ENCODE measurements at places on chromosomes 12 and 14.

DNA sequence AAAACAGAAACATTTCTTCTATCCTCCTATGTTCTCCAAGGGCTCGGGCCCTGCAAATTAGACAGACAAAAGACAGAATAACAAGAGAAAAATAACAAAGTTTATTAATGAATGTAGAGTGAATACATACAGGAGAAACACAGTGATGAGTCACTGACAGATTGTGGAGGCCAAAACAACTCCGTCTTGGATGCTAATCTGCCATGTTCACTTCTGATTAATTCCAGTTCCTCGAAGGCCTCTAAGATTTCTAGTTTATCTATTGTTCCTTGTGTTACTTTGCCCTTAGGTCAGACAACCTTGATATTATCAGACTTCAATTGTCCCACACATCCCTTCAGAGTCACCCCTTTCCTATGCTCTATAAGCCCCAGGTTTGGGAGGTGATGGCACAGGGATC lies 26.8 kb upstream of the NEDD1 start:
- no peak for DNase-seq

- no peak for DNase-seq
These were observed 132.9 kb downstream of the ATP23 start for GRCh38 chr12:58074259-58074658.

GRCh38 chr12:49674318-49674981 lies 32.8 kb downstream of the FMNL3 start:
- DNase-seq, result no peak

DNA sequence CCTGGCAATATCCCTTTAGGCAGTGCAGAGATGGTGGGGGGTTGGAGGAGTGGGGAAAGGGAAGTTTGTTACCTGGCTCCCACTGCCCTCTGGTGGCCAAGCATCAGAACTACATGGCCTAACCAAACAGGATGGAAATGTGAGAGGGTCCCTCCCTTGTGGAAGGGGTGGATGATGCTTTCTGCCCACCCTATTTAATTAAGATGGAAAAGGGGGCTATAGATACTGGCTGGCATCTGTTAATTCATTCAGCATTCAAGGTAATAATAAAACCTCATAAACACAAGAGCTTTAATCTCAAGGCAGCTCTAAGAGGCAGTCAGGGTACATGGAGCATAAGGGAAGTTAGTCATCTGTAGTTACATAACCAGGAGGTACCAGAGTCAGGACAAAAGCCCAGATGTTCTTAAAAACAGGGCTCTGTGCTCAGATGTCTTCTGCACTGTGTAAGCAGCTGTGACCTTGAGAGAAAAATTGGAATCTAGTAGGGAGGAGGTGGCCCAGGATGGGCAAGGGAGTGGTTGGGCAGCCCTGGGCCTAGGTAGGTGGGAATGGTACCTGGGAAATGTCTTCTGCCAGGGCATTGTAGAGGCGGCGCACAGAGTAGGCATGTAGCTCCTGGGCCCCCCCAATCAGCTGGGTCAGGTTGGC lies 4.6 kb downstream of the AP1G2 start:
- DNase-seq, result no peak

GRCh38 chr14:22391908-22392565 lies 197.0 kb downstream of the DAD1 start:
- no peak for DNase-seq

DNA sequence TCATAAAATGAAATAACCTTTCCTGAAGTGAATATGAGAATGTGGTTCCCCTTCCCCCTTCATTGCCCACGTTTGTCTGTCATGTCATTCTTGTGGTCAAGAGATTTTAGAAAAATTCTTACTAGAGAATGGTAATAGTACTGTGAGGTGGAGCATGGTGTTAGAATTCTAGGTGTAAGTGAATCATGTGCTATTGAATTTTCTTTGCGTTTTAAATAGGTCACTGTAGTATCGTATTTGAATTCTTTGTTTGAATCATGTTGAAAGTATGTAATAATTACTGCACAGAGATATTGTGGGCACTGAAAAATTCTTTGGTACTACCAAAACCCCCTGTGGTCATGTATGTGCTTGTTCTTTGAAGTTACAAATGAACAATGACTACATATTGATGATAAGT lies 49.9 kb downstream of the FUT8 start:
- no peak for DNase-seq

GRCh38 chr12:64810831-64811230 lies 13.6 kb upstream of the TBC1D30 start:
- DNase-seq, result no peak

DNA sequence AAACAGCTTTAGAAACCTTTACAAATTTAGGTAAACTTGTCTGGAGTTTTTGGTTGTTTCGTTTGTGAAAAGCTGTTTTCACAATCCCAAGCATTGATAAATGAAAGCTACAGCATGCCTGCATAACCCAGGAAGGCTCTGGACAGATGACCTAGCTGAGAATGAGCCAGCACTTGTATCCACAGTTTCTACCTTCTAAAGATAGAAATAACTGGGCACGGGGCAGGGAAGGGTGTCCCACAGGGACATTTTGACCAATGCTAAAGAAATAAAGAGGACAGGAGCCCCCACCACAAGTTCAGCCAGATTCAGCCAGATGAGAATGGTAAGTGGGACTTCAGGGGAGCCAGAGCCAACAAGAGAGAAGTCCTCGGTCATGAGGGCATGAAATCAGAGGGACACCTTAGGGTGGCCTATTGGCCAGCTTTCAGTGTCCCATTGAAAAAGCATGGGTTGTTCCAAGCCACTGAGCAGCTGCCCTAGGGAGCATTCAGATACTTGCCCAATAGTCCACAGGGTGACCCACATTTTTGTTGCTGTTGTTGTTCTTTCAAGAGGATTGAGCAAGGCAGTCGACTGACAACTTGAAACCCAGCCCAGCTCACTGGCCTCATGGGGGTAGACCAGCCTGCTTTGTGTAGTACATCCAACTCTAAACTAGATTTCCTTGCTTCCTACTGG lies 140.3 kb upstream of the NUDT4 start:
- no peak for DNase-seq

DNA sequence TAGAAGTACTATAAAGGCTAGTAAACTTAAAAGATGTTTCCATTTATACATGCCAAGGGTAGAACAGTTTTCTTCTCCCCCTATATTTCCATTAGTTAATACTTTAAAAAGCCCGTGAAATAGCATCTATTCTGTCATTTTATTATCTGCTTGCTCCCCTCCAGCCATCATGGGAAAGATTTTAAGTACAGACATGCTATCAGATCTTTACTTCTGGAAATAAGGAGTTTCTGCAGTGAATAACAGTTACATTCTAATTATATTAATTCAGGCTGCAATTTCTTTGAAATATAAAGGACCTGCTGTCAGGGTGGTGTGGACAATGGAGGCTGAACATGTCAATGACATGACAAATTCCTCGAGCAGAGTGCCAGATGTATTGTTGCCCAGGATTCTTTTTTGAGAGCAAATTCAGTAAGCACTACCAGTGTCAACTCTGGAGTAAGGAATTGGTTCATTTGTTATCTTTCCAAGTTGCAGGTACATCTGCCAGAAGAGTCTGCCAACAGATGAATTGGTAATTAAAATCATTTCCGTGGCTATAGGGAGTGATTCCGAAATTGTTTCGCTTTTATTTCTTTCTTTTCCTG lies 151.3 kb downstream of the BTG1 start:
- no peak for DNase-seq

DNA sequence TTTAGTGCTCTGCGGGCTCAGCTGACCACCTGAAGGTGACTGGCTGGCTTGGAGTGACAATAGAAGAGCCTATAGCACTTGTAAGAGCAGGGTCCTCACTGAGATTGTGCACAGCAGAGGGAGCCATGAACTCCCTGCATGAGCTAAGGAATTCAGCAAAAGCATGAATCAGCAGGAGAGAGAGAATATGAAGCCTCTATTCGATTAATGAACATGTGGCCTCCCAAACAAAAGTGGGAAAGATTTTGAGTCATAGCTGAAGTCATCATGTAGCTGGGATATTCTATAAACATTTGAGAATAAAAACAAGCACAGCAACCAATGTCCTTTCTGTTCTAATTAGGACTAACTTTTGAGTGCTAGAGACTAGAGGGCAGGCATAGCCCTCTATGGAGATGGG lies 626.6 kb downstream of the DIO2 start:
- DNase-seq, result no peak

DNA sequence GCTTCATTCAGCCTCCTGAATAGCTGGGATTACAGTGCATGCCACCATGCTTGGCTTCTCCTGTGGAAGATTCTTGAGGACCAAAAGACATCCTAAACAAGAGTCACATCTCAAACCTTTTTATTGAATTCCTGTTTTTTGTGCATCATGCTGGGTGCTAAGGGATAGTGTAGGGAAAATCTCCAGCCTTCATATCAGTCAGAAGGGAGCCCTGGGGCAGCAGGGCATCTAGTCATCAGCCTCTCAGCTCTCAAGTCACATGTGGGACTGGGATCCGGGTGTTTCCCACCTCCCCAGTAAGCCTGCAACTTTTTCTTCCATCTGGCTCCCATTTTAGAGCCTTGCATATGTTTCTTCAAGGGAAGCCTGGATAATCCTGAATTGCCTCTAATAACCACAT lies 25.1 kb upstream of the OASL start:
- DNase-seq, result no peak

Measured in activated CD4-positive, alpha-beta T cell treated with anti-CD3 and anti-CD28 coated beads, Interleukin-2, amount 50 U/mL, for 24 hours (primary cell).